ENCODE measurements at places on chromosomes 5 and 9.

GRCh38 chr5:82816926-82817325 lies 260.3 kb downstream of the TMEM167A start:
- no peak for DNase-seq

DNA sequence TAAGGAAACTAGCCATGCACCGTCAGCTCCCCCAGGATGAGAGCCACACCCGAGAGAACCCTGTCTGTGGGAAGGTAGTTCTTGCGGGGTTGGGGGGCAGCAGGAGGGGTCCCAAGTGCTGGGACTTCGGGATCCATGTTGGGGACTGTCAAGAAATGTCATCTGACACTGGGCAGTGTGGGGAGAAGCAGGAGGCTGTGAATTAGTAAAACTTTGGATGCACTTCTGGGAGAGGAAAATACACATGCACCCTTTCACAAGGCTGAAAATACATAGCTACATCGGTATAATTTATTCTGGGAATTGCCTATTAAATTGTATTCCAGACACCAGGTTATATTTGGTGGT lies 109.6 kb upstream of the RPS23 start:
- no peak for DNase-seq

DNA sequence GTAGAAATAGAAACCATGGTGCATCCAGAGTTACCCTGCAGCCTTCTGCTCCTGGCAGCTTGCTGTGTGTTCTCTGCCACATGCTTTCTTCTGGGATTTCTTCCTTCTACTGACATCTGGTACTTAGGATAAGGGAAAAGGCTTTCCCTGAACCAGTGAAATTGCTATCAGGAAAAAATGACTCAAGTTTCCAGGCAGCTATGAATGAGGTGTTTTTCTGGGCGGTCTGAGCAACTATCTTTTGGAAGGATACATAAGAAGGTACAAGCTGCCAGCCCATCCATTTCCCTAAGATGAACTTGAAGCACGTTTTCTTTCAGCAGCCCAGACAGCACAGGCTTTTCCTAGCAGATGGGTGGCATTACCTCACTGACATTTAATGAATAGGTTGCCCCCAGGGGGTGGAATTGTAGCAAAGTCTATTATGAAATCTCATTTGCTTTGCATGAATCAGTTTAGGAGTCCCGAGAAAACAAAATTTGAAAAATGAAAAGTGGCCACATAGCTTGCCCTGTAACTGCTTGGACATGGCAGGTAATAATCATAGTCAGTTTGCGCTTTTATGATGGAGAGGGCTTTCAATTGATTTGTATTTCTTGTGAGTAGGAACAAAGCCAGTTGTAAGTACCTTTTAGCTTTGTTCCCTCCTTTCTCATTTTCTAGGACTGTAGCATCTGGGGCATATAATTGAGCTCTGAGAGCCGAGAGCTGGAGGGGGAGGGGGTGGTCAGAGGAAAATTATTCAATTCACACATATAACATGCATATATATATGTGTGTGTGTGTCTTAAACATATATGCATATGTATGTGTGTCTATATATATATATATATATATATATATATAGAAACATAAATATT lies 108.5 kb downstream of the C9orf152 start:
- DNase-seq = no peak

DNA sequence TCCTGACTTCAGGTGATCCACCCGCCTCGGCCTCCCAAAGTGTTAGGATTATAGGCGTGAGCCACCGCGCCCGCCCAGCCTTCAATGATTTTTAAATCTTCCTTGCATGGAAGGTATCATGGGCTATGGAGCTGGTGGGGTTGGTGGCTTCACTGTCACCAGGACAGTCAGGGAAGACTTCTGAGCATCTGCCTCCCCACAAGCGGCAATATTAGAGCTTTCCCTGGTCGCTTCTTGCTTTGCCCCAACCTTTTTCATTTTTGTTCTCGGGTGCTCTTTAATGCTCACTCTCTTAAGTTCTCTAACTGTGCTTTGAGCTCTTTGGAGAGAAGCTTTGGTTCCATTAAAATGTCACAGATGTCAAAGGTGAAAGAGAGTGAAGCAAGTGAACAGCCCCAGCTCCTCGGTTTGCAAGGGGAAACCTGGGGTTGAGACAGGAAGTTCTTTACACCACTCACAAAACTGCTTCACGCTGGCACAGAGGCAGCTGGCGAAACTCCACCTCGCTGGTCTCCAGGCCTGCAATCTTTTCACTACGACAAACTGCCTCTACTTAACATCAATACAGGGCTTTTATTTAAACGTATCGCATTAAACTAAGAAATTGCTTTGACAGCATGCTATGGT lies 142.5 kb upstream of the RETREG1 start:
- DNase-seq = no peak

GRCh38 chr5:178238711-178239592 lies 6.3 kb upstream of the PHYKPL start:
- DNase-seq = no peak

DNA sequence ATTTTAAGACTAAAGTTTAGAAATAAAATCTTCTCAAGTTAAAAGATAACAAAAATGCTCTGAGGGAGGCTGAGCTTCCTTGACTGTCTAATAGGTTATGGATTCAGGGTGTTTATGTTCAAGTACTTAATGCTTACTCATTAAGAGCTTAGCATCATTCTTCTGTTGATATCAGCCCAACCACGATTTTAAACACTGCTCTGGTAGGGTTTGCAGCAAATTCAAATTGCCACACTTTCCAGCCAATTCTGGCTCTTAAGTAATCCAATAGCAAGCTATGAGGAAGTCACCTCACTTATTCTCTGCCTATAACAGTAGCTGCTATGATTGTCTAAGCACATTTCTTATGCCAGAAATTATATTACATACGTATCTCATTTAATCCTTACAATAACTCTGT lies 191.0 kb upstream of the KIF2A start:
- no peak for DNase-seq
